ENCODE measurements at places on chromosomes 2 and 18.

DNA sequence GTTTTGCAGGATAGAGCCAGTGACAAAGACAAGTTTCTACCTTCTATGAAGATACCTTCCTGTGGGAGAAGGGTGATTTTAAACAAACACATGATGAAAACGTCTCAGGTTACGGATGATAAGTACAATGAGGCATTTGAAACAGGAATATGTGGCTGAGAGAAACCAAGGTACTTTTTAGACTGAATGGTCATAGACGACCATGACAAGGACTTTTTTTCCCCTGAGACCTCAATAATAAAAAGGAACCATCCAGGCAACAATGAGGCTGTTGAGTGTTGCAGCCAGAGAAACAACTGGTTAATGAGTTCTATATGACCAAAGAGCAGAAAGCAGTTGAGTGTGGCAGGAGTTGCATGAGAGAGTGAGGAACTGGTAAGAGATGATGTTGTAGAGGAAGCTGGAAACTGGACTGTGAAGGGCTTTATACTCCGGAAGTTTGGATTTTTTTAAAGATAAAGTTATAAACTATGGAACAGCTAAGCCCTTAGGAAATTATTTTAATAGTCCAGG, 306.1 kb upstream of the CYRIA start:
- DNase-seq = no peak

GRCh38 chr2:145503511-145503910, 983.6 kb upstream of the ZEB2 start:
- no peak for DNase-seq

GRCh38 chr2:235939471-235939870, 228.7 kb downstream of the GBX2 start:
- no peak for DNase-seq

- no peak for DNase-seq
Measured at GRCh38 chr2:232228332-232228731, 150.2 kb upstream of the ALPP start.

DNA sequence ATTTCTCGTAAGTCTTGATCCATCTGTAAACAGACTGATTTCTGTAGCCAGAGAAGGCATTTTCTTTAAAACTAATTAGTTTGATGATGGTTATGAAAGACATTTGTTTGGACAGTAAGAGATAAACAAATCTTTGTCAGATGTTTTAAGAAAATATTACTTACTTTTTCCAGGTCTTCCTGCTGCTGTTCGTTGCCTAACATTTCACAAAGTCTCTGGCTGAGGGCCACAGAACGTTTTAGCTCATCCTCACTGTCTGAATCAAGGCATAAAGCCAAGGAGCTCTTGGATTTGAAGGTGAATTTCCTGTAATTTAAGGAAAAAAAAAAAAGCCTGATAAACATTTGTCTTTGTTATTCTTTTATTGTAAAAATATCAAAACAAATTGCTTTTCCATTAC, 57.8 kb downstream of the VIL1 start:
- DNase-seq = no peak

DNA sequence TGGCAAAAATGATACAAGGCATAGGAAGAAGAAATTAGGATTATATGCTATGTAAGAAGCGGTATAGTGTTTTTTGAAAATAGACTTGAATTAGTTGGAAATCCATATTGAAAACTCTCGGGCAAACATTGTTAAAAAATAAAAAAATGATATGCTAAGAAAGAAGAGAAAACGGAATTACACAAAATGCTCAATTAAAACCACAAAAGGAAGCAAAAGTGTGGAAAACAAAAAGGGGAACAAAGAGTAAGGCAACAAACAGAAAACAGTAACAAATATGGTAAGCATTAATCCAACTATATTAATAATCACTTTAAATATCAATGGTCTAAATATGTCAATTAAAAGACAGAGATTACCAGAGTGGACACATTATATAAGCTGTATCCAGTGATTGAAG, 58.4 kb downstream of the TXNL1 start:
- DNase-seq = no peak

DNA sequence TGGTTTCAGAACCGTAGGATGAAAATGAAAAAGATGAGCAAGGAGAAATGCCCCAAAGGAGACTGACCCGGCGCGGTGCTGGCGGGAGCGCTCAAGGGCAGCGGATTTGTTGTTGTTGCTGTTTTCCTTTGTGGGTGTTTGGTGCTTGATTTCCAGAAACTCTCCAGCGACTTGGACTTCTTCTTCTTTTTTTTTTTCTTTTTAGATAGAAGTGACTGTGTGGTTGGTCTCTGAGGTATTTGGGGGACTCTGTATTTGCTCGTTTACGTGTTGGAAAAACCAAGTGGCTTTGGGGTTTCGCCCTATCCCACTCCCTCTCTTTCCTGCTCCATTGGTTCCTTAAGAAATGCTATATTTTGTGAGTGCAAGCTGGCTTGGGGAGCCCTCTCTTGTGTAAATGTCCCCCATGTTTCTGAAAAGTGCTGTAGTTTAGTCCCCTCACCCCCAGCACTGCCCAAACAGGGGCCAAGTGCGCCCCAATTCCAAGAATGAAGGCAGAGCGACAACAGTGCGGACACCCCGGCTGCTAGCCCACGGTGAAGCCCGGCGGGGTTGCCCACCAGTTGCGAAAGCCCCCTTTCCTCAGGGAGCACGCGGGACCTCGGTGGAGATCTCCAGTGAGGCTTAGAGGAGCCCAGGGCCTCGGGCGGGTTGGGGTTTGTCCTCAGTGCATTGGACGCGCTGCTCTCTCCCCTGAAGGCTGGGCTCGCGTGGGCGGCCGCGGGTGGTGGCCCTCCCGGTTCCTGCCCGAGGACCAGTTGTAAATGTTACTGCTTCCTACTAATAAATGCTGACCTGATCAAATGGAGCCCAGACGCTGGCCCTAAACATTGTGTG, 1.8 kb downstream of the HOXD9 start:
- DNase-seq = no peak

DNA sequence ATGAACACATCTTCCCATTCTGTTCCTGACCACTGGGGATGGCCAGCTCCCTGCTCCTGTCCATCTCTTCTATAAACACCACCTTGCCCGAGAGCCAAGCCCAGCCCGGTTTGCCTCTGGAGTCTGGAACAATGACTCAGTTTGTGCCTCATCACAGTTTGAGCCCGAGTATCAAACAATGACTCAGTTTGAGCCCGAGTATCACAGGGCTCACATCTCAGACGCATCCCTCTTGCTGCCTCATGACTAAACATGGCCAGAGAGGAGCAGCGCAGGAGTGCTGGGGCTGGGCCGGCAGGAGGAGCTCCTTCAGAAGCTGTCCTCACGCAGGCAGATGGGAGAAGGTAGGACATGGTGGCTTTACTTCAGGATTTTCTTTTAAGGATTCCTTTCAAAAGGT, 68.7 kb downstream of the PXDN start:
- DNase-seq = no peak

- no peak for DNase-seq
Measured at GRCh38 chr2:150051004-150051403, 436.5 kb downstream of the RND3 start.

DNA sequence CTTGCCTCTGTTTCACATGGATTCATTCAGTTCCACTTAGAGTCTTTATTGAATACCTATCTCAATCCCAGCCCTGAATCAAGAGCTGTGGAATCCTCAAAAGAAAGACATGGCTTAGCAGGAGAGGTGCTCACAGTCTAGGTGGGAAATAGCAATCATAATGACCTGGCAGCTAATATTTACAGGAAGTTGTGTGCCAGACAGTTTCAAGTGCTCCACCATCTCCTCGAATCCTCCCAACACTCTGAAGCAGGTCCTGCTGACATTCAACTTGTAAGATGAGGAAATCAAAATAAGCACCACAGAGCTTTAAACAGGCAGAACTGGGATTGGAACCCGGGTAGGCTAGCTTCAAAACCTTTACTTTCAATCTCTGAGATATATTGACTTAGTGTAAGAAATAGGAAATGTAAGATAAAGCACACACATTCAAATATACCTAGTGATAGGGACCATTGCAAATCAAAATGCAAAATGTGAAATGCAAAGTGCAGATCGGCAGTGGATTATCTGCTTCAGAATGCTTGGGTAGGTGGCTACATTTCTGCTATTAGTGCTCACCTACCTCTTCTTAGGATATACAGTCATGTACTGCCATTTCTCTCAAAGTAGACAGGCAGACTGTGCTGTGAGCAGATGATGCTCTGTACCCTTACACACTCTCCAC, 182.0 kb downstream of the PRKCE start:
- no peak for DNase-seq

DNA sequence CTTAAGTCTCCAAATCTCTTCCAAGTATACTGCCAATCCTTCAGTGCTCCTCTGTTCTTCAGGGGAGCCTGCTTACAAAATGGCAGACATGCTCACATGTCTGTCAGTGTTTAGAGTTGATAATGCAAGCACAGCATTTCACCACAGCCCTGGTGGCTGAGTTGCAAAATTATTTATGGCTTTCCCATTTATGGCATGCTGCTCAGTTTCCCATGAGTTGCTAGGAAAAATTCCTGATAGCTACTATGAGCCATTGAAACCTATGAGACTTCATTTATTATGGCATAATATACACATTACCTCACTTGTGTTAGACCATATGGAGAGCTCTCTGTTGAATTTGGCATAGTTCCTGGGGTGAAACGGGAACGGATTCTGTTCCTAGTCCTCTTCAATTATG, 448.7 kb upstream of the TCF4 start:
- DNase-seq = no peak

All from Jurkat, Clone E6-1 (cell line).